ENCODE measurements at places on chromosomes 12 and 14.

DNA sequence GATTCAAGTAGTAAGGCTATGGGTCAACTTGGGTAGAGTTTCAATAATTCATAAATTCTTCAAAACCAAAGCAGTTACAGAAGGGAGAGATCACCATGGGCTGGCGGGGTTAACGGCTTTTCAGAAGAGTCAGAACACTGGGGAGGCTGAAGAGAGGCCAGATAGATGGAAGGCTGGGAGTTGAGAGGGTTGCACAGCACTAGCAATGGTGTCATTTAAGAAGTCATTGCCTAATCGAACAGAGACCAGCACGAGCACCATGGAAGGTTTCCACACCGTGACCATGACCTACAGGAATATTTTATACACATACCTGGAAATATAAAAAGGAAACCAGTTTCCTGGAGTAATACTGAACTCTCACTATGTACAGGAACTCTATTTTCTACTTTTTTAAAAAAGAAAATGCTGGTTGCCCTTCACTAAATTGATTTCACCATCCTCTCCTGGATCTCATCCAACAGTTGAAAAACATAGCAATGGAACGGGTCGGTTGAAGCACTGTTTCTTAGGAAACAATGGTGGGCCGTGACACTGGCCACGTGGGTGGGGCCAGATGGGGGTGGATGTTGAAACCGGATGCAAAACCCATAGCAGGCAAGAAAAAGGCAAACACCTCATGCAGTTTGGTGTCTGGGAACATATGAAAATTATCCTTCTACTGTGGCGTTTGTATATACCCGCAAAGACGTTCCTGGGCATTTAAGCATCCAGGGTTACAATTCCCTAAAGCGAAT, 38.0 kb upstream of the RIN3 start:
- DNase-seq: no peak

GRCh38 chr14:79842270-79842669, 369.0 kb downstream of the DIO2 start:
- no peak for DNase-seq

DNA sequence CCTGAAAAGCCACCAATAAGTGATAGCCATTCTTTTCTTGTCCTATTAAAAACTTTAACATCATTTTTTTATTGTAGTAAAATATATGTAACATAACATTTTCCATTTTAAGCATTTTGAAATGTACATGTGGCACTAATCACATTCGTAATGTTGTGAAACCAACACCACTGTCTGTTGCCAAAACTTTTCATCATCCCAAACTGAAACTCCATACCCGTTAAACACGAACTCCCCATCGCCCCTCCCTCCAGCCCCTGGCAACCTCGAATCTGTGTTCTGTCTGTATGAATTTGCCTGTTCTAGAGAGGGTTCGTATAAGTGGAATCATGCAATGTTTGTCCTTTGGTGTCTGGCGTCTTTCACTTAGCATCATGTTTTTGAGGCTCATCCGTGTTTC, 75.9 kb downstream of the CCDC92 start:
- DNase-seq: no peak

DNA sequence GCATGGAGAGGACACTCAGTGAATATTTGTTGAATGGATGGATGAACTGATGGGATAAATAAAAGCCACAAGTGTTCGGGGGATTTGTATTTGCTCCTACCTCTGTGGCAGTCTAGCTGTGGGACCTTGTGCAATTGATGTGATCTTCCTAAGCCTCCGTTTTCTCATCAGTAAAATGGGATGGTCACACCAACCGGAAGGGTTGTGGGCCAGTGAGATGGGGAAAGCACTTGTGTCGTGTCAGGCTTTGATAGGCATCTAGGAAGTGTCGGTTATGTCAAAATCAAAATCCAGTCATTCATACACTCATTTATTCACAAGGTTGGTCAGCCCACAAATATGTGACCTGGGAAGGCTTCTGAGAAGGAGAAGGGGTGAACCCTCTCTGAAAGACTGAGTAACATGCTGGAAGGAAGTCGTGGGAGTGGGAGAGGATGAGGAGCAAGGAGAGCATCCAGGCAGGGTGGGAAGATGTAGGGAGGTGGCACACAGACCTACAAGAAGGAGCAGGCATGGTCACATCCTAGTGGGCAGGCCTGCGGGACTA, 7.8 kb upstream of the SERPINA9 start:
- no peak for DNase-seq

- DNase-seq: no peak
Measured at GRCh38 chr14:89308232-89308959, 108.6 kb downstream of the FOXN3 start.

- no peak for DNase-seq
Measured at GRCh38 chr14:35247777-35248475, 44.3 kb upstream of the PSMA6 start.

- DNase-seq: no peak
Measured at GRCh38 chr12:66117242-66117641, 13.3 kb downstream of the LLPH start.

DNA sequence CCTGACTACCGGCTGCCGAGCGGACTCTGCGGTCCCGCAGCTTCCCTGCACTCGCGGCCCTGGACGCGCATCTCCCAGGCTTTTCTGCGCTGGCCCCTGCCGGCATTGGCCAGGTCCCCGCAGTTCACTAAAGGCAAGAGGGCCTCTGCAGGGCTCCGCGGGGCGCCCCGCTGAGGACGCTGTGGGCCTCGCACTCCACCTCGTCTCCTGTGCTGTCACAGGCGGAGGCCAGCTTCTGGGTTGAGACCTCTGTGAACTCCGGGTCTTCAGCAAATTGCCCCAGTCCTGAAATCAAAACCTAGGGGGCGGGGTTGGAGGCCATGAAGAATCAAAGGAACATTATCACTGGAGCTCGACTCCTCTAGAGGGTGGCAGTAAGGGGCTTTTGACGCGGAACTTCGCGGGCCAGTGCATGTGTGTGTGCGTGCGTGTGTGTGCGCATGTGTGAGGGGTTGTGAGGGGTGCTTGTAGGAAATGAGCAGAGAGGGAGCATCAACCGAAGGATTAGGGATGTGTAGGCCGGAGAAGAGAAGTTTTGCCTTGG, 68.5 kb upstream of the CAPRIN2 start:
- DNase-seq: no peak

GRCh38 chr12:70448371-70448770, 82.3 kb downstream of the KCNMB4 start:
- no peak for DNase-seq

GRCh38 chr14:65344011-65344410, 68.5 kb upstream of the FUT8 start:
- DNase-seq: no peak

DNA sequence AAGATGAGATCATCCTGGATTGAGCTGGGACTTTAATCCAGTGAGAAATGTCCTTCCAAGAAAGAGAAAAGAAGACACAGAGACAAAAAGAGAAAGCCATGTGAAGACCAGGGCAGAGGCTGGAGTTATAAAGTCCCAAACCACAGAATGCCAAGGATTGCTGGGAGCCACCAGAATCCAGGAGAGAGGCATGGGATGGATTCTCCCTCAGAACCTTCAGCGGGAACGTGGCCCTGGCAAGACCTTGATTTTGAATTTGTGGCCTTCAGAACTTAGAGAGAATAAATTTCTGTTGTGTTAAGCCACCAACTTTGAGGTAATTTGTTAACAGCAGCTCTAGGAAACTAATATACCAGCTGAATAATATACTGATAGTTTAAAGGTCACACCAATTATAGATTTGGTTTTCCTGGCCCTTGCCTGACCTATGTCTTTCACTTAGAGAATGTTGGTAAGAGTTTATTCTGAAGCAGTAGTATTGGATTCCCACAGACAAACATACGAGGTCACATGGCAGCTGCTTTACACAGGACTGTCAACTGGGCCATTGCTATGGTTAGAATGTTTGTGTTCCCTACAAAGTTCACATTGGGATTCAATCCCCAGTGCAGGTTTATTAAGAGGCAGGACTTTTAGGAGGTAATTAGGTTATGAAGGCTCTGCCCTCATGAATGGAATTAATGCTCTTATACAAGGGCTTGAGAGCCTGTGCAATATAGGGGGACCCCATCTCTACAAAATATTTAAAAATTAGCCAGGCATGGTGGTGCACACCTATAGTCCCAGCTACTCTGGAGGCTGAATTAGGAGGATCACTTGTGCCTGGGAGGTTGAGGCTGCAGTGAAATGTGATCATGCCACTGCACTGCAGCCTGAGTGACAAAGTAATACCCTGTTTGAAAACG, 156.5 kb upstream of the EEA1 start:
- DNase-seq: no peak

All from GM12891 (cell line).